ENCODE measurements at places on chromosomes 7 and 10. TPM values are rescaled to one million over a fixed set of nuclear protein-coding genes. Genes with fewer than 3 reads are reported as not detected.

SEC31B gene
- 0.89 TPM for total RNA-seq

OPALIN gene
- total RNA-seq = not detected

LRRC18 gene
- total RNA-seq = not detected

GIMAP8 gene
- total RNA-seq = 16.7 TPM

BICC1 gene
- total RNA-seq = not detected

CPA2 gene
- not detected for total RNA-seq

OPN1SW gene
- total RNA-seq = not detected

ZNF488 gene
- total RNA-seq = 0.07 TPM

PTPN20 gene
- not detected for total RNA-seq

KIF11 gene
- 35.1 TPM for total RNA-seq

ATP6V0E2 gene
- total RNA-seq = 56.2 TPM

GNGT1 gene
- not detected for total RNA-seq

TMEM270 gene
- not detected for total RNA-seq

ANLN gene
- 128 TPM for total RNA-seq

AS3MT gene
- 1.1 TPM for total RNA-seq

CALHM3 gene
- not detected for total RNA-seq

CYP2E1 gene
- under 0.01 TPM for total RNA-seq

GRM3 gene
- total RNA-seq = not detected

CUZD1 gene
- 1.5 TPM for total RNA-seq

MACC1 gene
- total RNA-seq = not detected

SORBS1 gene
- 4.2 TPM for total RNA-seq

HDAC9 gene
- 39.5 TPM for total RNA-seq

RAB19 gene
- total RNA-seq = not detected

SLC26A5 gene
- total RNA-seq = not detected

TMEM178B gene
- total RNA-seq = not detected

LRCH4 gene
- 38.0 TPM for total RNA-seq

KCNMA1 gene
- not detected for total RNA-seq

ST8SIA6 gene
- total RNA-seq = not detected

BZW2 gene
- total RNA-seq = 128 TPM

ZC3HAV1L gene
- 15.3 TPM for total RNA-seq

ZNF107 gene
- 2.1 TPM for total RNA-seq

NOS3 gene
- total RNA-seq = 25.3 TPM

GIMAP6 gene
- total RNA-seq = 89.9 TPM

PNLIPRP3 gene
- not detected for total RNA-seq

SEMA3E gene
- total RNA-seq = 0.27 TPM

SRI gene
- total RNA-seq = 148 TPM

PDZD7 gene
- 0.07 TPM for total RNA-seq

INHBA gene
- total RNA-seq = 2.8 TPM

TMEM273 gene
- 3.1 TPM for total RNA-seq

PODXL gene
- 415 TPM for total RNA-seq

LHPP gene
- total RNA-seq = 6.3 TPM

ZNF239 gene
- 0.44 TPM for total RNA-seq

ARHGAP22 gene
- total RNA-seq = 37.4 TPM

SLC39A12 gene
- not detected for total RNA-seq

FAM25C gene
- not detected for total RNA-seq

PTF1A gene
- total RNA-seq = not detected

ANKRD61 gene
- 0.40 TPM for total RNA-seq

CTAGE15 gene
- not detected for total RNA-seq

CTAGE6 gene
- not detected for total RNA-seq

PDGFA gene
- 87.3 TPM for total RNA-seq

SUN3 gene
- total RNA-seq = not detected

TMEM213 gene
- total RNA-seq = not detected

PIP gene
- not detected for total RNA-seq

VAX1 gene
- not detected for total RNA-seq

ANKRD1 gene
- total RNA-seq = 785 TPM

TSPAN13 gene
- 56.2 TPM for total RNA-seq

STX1A gene
- total RNA-seq = 5.1 TPM
